ENCODE measurements at places on chromosomes 4 and X.

GRCh38 chrX:120726294-120726693 lies 96.4 kb upstream of the C1GALT1C1 start:
- no peak for DNase-seq

- DNase-seq = no peak
These were observed 434.3 kb upstream of the RASGEF1B start for GRCh38 chr4:81905971-81906370.

DNA sequence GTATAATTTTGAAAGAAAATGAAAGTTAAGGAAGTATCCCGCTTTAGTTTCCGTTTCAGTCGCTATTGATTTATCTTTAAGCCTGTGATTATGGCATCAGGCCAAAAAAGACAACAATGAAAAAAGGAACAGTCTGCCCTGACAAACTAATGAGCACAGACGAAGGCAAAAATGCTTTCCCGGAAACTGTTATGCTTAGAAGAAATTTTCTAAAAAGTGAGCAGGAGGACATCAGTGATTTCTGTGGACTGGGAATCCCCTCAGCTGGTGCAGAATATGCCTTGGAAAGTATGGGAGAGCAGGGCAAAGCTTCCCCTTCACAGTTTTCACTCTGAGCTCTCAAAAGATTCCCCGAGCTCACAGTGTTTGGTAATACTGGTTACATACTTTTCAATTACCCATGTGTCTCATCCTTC lies 5.1 kb upstream of the CXCL10 start:
- no peak for DNase-seq

- no peak for DNase-seq
These were observed 2.5 kb downstream of the FGFR3 start for GRCh38 chr4:1795299-1796195.

- DNase-seq = no peak
These were observed 99.6 kb downstream of the CEP135 start for GRCh38 chr4:56048383-56048701.

DNA sequence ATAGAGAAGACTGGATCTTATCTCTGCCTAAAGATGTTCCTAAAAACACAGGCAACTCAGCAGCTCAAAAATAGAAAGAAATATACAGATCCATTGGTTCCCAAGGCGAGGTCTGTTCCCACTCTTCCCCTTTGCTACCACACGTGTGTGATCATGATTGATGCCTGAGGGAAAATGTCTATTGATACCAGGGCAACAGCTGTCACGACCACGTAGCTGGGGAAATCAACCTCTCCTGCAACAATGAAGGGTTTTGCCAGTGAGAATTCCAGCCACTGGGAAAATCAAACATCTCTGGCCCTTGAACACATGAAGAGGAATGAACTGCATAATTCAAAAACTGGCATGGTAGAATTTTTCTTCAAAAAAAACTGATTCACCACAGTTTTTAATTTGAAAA lies 131.0 kb upstream of the MAP3K15 start:
- no peak for DNase-seq

DNA sequence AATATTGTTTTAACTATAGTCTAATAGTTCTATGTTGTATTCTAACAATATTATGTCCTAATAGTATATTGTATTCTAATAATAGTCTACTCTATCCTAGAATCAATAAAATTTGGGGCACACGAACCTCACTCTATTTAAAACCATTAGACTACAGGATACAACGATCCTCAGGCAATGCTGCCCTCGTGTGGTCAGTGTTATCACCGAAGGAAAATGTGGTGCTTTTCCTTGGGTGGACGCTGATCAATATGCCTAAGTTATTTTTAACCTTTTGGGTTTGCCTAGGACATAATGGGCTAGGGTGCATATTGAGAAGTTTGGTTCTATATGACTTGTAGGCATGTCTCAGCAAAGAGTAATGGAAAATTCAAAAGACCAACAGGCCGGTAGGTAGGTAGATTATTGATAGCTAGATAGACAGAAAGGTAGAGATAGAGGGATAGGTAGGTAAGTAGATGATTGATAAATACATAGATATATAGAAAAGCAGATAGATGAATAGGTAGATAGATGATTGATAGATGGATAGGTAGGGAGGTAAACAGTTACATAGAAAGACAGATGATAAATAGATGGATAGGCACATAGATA lies 75.1 kb downstream of the PRKX start:
- DNase-seq = no peak

DNA sequence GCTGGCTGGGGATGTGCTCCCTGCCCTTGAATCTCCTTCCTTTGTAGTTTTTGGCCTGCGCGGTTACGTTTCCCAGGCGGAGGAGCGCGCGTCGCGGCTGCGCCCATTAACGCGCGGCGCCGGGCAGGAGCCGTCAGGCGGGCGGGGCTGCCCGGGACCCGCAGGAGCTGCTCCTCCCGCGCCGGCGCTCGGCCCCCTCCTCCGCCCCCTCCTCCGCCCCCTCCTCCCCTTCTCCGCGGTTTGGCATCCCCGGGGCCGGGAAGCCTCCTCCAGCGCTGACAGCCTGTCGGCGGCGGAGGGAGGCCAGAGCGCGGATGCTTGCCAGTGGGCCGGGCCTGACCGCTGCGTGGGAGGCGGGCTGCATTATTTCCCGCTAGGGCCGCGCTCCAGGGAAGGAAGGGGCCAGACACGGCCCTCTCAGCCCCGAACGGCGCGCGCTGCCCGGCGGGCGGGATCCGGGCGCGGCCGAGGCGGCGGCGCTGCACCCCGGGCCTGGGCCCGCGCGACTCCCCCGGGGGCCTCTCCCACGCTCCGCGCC lies at the start of gene DCLK2:
DCLK2 (plus strand) TSS at position 405 of the 538 bp plus-strand sequence. CDS start 583 bp downstream, outside the sequence.
- DNase-seq = peak; percentile 68

DNA sequence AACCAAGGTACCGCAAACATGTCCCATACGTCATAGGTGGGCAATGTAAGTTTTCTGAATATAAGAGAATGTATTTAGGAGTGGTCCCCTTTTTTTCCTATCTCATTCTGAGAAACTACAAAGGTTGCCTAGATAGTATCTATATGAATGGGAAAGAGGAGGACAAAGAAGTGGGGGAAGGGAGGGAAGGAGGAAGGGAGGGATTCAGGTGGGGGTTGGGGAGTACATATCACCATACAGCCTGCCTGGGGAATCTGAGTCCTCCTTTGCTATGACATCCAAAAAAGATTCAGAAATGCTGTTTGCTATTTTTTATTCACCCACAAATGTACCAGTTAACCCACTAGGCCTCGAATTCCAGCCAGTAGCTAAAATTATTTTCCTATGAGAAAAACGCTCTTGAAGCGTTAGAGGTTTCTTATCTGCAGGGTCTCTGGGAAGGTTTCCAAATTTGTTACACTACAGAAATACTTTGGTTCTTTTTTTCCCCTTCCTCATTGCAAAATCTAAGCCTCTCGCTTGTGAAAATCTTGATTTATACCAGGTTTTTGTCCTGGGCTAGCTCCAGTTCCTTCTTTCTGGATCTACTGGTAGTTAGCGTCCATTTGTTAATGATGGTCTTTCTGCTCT lies 212.9 kb downstream of the NSUN7 start:
- no peak for DNase-seq

GRCh38 chr4:158810487-158811215 lies 41.8 kb downstream of the FNIP2 start:
- DNase-seq = peak; percentile 97

DNA sequence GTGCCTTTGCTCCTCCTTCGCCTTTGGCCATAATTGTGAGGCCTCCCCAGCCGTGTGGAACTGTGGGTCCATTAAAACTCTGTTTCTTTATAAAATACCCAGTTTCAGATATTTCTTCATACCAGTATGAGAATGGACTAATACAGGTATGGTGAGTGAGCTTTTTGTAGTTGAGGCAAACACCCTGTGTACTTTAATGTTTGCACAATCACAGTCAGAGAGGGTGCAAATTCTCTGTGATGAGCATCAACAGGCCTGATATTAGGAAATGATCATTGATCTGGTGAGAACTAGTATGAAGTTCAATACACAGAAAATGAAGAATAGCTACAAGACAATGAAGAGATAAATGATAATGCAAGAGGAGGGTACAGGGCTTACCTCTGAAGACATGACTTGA lies 744.6 kb downstream of the RPA4 start:
- DNase-seq = no peak

DNA sequence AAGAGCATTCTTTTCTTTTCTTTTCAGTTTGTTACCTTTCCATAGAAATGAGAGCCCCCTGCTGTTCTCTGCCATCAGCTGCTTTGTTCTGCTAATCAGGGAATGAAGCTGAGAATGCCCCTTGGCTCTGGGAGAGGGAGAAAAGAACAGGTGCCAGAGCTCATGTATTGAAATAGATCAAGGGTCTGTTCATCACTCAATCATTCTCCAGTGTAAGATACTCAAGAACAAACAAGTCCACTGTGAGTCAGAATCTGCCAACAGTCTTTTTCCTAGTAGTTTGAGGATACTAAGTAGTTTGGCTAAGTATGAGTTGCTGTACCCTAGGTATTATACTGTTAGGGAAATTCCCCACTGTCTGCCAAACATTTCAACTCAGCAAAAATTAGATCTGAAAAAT lies 144.3 kb downstream of the RTL3 start:
- DNase-seq = no peak

- DNase-seq = no peak
These were observed 61.4 kb upstream of the TRIM2 start for GRCh38 chr4:153142700-153143438.

DNA sequence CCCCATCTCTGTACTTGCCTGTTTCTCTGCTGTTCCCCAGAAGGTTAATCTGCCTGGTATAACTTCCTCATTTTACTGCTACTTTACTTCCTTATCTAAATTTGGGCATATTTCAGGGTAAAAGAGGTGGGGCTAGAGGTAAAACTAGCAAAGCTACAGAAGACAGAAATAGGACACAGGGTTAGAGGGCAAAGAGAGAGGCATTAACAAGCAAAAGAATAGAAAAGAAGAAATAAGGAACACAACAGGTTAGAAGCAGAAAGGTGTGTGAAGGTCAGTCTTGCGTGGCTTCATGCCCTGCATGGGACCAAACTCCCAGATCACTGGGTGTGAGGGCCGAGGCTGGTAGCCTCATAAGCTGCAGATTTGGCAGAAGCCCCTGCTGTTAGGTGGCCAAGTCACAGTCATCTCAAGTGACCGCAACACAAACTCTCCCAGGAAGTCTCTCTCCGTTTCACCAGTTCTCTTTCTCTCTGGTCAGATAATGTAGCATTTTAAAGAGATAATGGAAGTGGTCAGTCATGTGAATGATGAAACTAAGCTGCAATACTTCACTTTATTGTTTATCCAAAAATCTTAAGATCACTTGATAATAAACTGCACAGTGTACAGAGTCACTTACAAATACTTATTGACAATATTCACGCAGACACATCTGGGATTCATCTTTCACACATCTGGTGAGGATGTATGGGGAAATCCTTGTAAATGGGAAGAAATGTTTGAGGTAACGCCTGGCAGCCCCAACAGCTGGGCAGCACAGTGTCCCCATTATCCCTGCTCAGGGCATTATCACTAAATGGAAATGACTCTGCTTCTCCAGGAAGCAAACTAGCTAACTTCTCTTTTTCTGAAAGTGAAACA lies 16.4 kb downstream of the TMEM154 start:
- no peak for DNase-seq

GRCh38 chrX:45497290-45497689 lies 296.6 kb upstream of the DIPK2B start:
- no peak for DNase-seq

DNA sequence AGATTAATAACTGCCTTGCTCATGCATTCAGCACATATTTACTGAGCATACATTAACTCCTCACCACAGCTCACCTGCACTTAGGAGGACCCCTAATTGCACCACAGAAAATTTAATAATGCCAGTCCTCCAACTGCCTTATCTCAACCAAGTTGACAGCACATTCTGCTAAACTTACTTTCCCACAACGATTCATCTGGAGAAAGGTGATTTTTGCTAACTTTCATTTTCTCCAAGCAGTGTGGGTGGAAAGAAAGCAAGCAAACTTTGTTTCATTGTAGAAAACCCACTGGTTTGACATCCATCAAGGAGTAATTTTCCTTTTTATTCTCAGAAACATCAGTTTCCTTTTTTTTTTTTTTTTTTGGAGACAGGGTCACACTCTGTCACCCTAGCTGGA lies 49.1 kb downstream of the RASGEF1B start:
- DNase-seq = no peak

- no peak for DNase-seq
These were observed 67.9 kb downstream of the SH2D1A start for GRCh38 chrX:124414281-124414680.

DNA sequence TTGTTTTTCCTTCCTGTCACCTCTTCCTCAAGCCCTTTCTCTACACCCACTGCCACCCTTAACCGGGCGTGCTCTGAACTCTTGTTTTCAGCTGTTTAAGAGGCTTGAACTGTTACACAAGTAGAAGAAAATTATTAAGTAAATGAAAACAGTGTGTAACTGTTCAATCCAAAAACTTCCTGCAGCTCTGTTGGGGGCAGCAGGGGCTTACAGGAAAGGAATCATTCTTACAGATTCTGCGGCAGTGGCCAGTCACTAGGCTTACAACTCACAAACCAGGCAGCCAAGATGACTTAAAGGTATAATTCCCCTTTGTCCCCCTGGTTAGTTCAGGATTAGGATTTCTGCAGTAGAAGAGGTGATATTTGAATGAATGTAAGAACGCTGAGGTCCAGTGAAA lies 70.2 kb upstream of the ETNPPL start:
- DNase-seq = no peak

DNA sequence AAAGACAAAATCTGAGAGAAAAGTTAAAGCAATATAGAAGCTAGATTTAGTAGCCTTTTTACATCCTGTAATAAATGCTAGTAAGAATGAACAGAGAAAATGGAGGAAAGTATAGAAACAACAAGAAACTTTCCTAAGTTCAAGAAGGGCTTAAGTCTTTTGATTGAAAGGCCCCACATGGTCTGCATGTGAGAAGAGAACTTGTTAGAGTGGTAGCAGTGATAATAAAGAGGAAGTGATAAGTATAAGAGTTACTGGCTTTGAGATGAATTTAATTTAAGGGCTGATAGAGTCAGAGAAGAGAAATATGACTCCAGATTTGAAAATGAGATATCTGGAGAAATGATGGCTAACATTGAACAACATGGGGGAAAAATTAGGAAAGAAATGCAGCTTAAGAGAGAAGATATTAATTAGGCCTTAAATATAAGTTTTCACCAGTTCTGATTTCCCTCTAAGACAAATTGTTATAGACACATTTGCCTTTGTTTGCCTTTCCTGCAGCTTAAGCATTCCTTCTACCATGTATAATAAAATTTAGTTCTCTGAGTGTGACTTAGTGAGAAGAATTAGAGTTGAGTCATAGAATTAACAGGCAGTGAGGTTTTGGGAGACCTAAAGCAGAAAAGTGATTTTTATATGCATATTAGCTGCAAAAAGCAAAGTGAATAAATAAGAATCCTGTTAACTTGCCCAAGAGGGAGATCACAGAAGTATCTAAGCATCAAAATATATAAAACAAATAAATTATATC lies 18.4 kb downstream of the ZFX start:
- DNase-seq = no peak

DNA sequence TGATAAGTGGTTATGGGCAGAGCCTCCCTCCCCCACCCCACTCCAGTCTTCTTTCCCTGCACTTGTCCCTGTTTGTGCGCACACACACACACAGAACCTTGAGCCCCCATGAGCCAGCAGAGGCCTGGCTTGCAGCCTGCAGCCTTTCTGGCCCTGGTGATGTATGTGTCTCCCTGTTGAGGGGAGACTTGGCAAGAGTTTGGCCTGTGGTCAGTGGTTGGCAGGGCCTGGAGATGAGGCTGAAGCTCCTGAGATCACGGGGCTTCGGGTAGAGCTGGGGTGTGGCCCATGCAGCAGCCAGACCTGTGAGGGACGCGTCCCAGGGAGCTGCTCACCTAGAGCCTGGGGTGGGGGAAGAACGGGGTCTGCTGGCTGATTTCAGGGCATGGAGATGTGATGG lies 2.3 kb downstream of the GPR173 start:
- DNase-seq = no peak

- DNase-seq = peak; percentile 28
These were observed 130.3 kb downstream of the ADGRA3 start for GRCh38 chr4:22385611-22386011.

Data from BJ (cell line).